ENCODE measurements at places on chromosomes 6 and 20.

DNA sequence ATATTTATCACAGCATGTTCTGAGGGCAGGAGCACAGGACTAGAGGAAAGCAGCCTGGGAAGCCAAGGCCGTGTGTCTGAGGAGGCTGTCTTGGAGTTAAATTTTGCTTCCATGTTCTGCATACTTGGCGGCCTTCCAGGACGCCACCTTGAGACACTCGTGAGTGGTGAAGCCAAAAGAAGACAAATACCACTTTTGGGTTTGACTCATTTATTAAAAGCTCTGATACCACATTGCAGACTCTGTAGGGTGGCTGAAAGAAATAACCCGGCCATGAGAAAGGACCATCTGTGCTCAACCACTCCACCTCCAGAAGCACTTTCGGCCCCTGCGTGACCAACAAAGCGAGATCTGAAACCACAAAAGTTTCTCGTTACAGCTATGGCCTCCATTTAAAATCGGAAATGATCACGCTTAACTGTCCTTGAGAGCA lies 120.0 kb downstream of the TMEM242 start:
- DNase-seq: no peak

GRCh38 chr6:3405679-3406078 lies 51.2 kb downstream of the SLC22A23 start:
- DNase-seq: no peak

GRCh38 chr6:109793021-109793420 lies 101.9 kb downstream of the FIG4 start:
- DNase-seq: no peak

DNA sequence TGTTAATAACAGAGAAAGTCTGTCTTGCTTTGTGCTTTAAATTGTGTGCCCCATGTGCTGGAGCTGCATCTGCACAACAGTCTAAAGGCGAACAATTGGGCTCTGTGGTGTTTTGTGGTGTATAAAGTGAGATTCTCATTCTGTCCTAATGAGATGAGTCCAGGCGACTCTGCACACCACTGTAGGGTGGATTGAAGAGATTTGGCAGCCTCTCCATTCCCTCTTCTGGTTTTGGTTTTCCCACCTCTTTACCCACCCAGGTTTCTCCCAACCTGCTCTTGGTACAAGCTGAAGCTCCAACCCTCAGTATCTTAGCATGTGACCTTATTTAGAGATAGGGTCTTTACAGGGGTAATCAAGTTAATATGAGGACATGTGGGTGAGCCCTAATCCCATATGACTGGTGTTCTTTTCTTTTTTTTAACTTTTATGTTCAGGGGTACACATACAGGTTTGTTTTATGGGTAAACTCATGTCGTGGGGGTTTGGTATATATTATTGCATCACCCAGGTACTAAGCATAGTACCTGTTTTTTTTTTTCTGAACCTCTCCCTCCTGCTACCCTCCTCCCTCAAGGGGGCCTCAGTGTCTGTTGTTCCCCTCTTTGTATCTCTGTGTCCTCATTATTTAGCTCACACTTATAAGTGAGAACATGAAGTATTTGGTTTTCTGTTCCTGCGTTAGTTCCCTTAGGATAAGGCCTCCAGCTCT lies 217.6 kb upstream of the DTNBP1 start:
- no peak for DNase-seq

DNA sequence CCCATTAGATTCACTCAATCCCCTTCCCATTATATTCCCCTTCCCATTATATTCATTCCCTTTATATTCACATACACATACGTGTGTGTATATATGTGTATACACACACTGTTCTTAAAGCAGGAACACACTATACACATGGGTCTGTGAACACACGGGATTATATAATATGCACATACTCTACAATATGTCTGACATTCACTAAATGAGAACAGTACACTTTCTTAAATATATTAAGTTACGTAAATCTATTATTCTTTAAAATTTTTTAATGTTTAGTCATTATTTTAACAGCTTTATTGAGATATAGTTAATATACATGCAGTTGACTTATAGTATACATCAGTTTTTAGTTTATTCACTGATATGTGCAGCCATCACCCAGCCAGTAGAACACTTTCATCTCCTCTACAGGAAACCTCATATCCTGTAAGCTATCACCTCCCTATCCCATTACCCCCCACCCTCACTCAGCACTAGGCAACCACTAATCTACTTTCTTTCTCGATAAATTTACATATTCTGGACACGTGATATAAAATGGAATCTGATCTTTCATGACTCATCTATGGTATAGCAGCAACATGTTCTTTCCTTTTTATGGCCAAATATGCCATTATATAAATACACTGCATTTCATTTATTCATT lies 13.9 kb upstream of the SUMO4 start:
- no peak for DNase-seq

DNA sequence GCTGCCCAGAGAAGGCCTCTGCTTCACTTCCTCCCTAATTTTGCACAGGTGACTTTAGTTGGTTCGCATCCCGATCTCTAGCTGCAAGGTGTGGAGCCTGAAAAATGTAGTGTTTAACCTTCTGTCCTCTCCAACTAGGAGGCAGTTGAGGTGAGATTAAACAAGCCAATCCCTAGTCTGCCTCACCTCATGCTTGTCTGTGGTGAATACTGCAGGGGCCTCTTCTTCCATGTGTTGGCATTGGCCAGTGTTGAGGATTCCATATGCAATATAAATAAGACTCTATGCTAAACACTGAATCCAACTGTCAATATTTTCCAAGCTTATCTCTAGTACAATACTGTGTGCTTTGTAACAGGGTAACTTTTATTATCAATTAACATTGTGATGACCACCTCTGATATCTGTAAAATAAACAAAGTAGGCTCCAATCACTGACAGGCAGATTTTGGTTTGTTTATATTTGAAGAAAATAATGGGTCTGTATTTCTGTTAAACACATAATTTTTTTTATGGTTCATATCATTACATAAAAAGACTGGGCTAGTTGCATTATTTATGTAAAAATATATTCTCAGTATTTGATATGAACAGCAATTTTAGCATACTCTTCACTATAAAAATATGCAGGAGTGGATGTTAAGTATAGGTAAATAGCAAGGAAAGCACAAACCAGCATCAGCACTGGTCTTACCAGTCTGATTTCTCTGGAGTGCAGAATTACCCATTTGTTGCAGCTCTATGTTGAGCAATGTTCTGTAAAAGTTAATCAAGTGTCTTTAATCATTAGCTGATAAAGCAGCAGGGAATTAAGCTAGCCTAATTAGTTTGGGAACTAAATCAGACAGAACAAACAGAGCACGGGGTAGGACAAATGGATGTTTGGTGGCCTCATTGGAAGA lies 74.0 kb downstream of the ANKRD6 start:
- DNase-seq: no peak

- no peak for DNase-seq
These were observed 66.9 kb upstream of the MC3R start for GRCh38 chr20:56181583-56181982.

DNA sequence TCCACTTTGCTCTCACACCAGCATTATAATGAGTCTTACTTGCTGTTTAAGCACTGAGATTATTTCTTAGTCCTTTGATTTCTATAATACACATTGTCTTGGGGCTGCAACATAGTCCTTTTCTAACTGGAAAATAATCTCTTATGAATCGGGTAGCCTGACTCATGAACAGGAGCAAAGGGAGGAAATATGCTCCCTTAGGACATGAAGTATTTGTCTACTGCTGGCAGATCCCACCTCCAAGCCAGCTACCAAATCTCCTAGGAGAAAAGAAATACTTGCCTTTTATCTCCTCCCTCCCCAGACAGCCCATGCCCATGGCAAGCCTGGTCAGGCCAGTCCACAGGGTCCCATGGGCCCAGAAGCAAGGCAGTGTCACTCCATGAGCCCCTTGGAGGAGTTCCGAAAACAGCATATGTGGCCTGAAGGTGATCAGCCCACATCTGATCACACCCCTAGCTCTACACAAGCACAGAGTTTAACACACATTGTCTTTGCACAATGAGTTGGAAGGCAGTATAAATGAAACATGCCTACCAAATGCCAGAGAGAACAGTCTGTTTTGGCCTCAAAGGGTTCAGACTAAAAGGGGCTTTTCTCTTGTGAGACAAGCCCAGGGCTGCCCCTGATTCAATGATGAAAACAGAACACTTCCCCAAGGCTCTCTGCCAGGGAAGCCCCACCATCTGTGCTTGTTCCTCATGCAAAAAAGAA lies 37.1 kb upstream of the SLC4A11 start:
- no peak for DNase-seq

DNA sequence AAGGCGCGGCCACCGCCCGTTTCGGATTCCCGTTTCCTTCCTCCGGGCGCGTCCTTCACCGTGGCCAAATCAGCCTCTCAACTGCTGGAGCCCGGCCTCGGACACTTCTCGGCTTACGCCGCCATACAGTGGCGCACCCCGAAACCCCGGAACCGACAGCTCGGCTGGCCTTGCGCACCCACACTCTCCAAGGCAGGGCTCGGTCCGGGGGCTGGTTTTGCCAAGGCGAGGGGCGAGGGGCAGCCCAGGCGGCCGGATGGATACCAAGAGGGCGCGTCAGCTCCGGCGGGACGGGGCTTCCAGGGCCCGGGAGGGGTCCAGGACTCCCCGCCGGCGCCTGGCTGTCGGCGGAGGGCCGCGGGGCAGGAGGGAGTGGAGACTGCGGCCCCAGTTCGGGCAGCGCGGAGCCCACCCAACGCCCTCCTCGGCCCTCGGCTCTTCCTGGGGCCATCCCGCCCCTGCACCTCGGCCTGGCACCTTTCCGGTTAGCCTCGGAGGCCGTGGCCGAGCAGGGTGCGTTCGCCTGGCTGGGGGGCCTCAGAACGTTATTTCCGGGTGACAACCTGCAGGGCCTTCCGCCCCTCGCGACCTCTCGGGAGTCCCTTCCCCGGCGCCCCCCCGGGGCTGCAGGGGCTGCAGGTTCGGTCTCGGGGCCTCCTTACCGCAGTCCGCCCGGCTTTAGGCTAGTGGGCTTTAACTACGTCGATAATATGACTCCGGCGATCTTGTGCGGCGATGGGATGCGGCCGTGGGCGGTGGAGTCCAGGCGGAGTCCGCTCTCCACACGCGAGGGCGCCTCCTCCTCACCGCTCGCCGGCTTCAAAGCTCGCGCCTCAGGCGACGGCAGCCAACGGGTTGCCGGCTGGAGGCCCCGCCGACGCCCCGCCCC lies 697 bp upstream of the CEP43 start:
- peak; percentile 26 for DNase-seq

DNA sequence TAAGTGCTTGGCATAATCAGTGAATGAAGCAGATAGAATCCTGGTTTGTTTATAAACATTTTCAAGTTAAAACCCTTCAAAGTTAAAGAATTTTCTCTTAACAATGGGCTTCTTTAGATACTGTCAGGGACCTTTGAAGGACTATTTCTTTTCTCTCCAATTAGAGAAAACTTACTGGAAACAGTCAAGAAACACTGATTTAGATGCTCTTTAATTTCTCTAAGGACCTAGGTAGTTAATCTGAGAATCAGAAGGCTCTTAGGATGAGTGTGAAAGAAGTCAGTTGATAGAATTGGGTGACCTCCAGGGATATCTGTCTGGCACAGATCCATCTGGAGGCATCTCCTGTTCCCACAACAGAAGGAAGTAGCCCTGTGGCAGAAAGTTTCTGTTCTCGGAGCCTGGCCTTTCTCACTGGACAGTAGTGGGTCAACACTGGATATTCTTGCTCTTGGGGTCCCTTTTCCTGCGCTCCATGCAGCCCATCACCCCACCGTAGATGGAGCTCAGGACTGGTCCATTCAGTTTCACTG lies 22.5 kb downstream of the KIAA0408 start:
- no peak for DNase-seq

DNA sequence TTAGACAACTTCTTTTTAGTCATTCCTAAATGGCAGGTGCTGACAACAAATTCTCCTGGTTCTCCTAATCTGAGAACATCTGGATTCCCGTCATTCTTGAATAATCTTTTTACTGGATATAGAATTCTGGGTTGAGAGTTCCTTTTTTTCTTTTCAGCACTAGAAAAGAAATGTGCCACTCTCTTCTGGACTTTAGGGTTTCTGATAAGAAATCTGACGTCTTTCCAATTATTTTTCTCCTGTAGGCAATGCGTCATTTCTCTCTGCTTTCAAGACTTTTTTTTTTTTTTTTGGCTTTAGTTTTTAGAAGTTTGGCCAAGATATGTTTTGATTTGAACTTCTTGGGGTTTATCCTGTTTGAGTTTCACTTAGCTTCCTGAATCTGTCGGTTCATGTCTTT lies 66.1 kb upstream of the RNF24 start:
- no peak for DNase-seq

DNA sequence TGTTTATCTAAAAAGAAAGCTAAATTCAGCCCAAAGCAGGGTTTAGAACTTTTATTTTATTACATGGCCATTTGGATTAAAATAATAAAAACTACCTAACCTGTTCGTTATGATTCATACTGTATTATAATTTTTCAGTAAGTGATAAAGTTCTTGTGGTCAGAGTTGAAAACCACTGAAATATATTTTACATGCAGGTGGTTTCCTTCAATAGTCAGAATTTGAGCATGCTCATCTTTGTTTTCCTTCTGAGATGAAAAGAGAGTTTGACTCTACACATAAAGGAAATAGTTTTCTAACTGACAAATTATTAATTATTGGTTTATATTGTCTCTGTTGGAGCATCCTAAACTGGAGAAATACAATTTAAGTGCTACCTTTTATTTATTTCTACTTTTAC lies 114.0 kb upstream of the FKBP1C start:
- DNase-seq: no peak

DNA sequence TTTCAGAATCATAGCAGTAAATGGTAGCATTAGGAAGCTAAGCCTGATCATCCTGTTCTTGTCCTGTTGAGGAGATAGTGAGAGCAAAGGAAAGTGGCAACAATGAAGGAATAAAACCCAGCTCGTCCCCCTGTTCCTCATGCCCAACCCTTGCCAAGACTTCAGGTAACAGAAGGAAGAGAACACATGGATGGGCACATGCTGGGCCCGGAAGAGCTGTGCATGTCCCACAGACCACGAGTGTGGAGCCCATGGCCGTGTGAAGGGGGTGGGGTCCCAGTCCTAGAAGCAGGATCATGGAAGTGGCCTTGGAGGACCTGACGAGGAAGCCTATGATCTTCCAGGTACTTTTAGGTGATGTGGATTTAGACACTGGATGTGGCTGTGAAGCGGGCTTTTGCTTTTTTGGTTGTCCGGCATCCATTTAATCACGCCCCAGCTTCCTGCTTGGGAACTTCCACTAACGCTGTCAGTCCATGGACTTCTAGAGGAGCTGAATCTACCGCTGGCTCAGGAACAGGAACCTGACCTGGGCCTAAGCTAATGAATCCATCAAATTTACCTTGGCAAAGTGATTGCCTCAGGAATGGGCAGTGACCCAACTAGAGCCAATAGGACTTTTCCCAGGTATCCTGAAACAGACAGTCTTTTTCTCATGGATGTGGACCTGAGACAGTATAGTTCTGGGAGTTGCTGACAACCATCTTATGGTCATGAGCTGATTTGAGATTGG lies 79.3 kb upstream of the ARMC2 start:
- DNase-seq: no peak

DNA sequence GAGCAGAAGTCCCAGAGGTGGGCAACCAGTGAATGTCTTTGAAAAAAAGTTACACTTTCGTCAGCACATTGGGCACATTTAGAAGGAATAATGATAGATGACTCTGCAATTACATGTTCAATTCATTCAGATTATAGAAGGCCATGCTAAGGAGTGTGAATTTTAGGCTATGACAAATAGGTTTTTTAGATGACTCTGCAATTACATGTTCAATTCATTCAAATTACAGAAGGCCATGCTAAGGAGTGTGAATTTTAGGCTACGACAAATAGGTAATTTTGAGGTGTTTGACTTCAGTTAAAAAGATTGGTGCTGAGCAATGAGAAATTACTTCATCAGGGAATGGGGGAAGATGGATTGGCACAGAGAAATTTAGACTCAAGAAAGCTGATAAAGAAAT lies 744.9 kb upstream of the MMS22L start:
- no peak for DNase-seq

GRCh38 chr20:59580991-59581401 lies 23.3 kb upstream of the PHACTR3 start:
- DNase-seq: no peak

Measured in left ventricle myocardium inferior (tissue), 1 donor.